ENCODE measurements at places on chromosomes 4 and X. TPM values are rescaled to one million over a fixed set of nuclear protein-coding genes. Genes with fewer than 3 reads are reported as not detected.
A peak's percentile ranks its signal among the peaks of the same experiment; 100 is the strongest.

ZNF630 gene
- 13.3 TPM for total RNA-seq

- DNase-seq, result no peak
- H3K4me1 ChIP-seq, result peaks cover 27% of the 10 kb centered on the region
- H3K27ac ChIP-seq, result peak overlapping the region; percentile 3
- no peaks in the 10 kb centered on the region for H3K27me3 ChIP-seq
- H3K4me3 ChIP-seq, result no peak overlapping the region
These were observed 14.3 kb downstream of the FAM9C start for GRCh38 chrX:13029887-13030771.

- no peaks in the 10 kb centered on the region for H3K4me1 ChIP-seq
- H3K36me3 ChIP-seq, result no peaks in the 10 kb centered on the region
- no peak overlapping the region for H3K27ac ChIP-seq
- H3K27me3 ChIP-seq, result no peaks in the 10 kb centered on the region
- DNase-seq, result no peak
These were observed 12.3 kb upstream of the PPM1K start for GRCh38 chr4:88296413-88297211.

EREG gene
- total RNA-seq, result not detected

PCDH7 gene
- 71.4 TPM for total RNA-seq

DNA sequence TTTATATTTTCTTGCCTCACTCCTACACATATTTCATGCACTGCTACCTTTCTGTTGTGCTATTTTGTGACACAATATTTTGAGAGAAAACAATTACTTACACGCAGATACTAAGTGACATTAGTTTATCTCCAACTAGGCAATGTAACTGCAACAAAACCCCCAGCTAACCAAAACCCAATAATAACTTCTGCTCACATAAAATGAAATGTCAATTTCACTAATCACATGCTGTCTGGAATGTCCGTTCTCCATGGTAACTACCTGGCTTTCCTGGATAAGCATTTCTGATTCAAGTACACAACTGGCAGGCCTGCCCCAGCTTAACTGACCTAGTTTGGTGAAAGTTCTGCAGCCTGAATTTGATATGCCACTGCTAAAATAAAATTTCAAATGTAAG is 313.5 kb downstream of the TMA16 start:
- no peaks in the 10 kb centered on the region for H3K36me3 ChIP-seq
- no peaks in the 10 kb centered on the region for H3K4me1 ChIP-seq
- DNase-seq, result no peak
- H3K4me3 ChIP-seq, result no peak overlapping the region

DNA sequence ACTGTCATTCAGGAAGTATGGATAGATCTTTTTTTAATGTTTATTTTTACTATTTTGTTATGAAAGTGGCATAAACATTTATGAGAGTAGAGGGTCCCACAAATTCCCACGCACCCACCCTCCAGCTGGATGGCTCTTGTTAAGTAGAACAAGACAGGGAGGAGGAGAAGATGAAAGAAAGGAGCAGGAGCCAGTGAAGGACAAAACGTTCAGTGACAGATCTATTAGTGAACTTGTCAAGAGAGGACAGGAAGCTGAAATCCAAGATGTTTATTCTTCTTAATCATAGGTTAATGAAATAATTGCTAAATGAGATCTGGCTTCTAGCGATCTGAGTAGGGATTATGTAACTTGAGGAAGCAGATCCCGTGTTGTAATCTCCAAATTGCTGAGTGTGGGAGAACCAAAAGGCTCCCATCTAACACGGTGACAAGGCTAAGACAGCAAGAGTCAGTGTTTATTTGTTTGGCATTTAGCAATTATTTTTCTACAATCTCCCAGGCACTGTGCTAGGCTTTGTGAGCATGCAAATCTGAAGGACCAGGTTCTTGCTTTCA is 162.5 kb downstream of the SHROOM3 start:
- DNase-seq, result no peak
- H3K27me3 ChIP-seq, result no peaks in the 10 kb centered on the region
- no peaks in the 10 kb centered on the region for H3K36me3 ChIP-seq
- H3K27ac ChIP-seq, result peak overlapping the region; percentile 89

- no peak for DNase-seq
- H3K4me3 ChIP-seq, result no peak overlapping the region
- H3K27ac ChIP-seq, result no peak overlapping the region
- no peaks in the 10 kb centered on the region for H3K36me3 ChIP-seq
- no peaks in the 10 kb centered on the region for H3K4me1 ChIP-seq
- H3K27me3 ChIP-seq, result no peaks in the 10 kb centered on the region
These were observed 33.6 kb downstream of the ZNF330 start for GRCh38 chr4:141254326-141254725.
